ENCODE measurements at places on chromosomes 3 and 15.

DNA sequence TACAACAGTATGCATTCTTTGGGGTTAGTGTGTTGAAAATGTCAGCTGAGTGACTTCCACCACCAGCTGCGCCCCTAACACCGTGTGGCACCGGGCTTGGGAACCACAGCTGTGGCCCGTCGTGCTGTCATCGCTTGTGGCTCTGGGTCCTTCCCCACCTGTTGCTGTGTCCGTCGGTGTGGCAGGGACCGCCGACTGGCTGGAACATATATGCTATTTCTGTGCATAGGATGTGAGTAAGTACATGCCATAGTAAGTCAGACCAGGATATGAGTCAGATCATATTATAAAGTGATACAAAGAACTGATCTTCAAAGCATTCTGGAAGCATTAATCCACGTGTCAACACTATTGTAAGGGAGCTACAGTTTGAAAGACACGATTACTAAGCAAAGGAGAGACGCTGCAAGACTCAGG, 31.9 kb downstream of the EHD4 start:
- no peak for DNase-seq

GRCh38 chr3:60856257-60857046, 394.8 kb downstream of the FHIT start:
- DNase-seq: no peak

DNA sequence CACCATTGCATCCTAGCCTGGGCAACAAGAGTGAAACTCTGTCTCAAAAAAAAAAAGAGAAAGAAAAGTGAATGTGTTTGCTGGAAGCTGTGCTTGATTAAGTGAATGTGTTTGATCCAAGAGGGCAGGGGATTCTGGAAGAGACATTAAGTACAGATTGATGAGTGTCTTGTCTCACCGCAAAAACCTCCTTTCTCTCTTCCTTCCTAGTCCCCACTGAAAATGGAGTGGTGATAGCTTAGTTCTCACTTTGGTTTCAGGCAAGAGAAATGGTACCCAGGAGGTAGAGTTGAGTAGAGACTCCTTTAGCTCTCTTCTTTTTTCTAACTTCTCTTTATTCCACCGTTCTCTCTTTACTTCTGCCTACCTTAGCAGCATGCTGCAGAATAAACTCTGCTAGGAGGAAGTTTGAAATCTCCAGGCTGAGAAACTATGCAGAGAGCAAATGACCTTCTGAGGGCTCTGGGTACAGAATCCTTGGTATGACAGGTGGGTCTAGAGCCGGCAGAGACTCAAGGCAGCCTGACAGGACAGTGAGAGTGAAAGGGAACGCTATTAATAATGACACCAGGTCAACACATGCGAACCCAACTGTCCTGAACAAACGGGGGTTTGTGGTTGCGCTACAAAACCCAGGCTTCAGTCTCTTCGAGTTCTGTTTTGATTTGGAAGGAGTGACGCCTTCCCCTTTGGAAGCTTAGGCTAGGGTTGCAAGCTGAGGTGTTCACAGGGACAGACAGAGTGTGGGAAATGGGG, 74.9 kb downstream of the SMAD3 start:
- DNase-seq: no peak

- no peak for DNase-seq
Observed at GRCh38 chr15:75069301-75069925, 46.0 kb downstream of the PPCDC start.

- DNase-seq: no peak
Observed at GRCh38 chr3:86618706-86619105, 372.2 kb downstream of the VGLL3 start.

GRCh38 chr3:126580746-126581145, 22.0 kb upstream of the C3orf22 start:
- no peak for DNase-seq
